Lung microvascular endothelial cell (primary cell): ENCODE measurements at places on chromosomes 7 and 10.
A peak's percentile ranks its signal among the peaks of the same experiment; 100 is the strongest.

- DNase-seq = peak; percentile 56
Observed at GRCh38 chr7:30142710-30143109, 7.9 kb downstream of the MTURN start.

DNA sequence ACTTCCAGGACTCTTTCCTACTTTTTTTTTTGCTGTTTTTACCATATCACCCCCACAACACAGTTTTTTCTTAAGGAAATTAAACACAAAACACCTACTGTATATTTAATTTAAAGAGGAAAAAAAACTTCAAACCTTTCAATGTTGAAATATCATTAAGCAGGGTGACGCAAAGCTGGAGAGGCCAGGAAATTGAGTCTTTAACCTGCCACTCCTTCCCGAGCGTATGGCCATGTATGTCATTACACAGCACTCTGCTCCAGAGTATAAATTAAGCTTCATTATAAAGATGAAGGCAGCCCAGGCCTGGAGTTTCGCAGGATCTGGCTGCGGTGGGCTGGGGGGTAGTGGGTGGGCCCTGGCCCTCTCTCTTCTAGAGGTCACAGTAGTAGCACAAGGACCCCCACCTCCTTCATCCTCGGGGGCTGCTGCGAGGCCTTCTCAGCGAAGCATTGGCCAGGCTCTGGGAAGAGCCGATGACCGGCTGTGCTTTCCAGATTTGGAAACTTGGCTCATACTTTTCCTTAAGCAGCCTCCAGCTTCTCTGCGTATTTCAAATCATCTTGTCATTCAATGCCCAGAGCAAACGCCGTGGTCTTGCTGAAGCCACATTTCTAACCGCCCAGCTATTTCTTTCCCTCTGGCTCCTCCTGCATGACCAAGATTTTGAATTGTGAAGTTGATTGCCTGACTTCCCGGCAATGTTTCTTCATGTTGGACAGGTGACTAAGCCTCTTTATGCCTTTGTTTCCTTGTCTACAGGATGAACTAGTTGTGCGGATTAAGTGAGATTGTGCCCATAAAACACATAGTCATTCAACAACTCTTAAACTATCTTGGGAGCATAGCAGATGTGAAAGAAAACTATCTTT is 765.1 kb downstream of the SUGCT start:
- DNase-seq = no peak

DNA sequence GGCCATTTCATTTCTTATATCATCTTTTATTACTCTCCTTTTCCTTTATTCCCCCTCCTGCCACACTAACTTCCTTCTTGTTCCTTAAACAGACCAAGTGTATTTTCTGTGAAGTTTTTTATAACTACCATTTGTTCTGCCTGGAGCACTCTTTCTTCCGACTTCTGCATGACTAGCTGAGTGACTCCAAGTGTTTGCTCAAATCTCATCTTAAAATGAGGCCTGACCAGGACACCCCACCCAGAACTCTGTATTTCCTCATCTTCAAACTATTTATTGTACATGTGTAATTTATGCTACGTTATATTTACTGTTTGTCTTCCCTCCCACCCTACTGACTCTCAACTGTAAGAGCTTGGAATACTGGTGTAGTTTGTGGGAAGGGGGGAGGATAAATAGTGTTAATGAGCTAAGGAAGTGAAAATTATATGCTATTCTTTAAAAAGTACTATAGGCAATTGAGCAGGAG is 3.2 kb downstream of the MINDY3 start:
- no peak for DNase-seq

DNA sequence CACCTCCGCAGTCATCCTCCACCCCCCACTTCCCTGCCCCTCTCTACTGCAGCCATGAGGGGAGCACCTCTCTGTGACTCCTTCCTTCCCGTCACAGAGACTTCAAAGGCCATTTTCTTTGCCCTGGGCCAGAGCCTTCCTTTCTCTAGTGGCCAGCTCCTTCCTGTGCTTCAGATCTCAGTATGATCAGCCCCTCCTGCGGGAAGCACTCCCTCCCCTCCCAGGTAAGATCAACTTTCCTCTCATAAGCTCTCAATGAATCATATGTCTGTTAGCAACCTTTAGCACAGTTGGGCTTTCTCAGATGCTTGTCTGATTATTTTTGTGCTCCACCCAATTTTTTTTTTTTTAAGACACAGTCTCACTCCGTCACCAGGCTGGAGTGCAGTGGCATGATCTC is 241.0 kb upstream of the PRSS1 start:
- no peak for DNase-seq

GRCh38 chr7:80934321-80934720 is 15.5 kb upstream of the SEMA3C start:
- no peak for DNase-seq

DNA sequence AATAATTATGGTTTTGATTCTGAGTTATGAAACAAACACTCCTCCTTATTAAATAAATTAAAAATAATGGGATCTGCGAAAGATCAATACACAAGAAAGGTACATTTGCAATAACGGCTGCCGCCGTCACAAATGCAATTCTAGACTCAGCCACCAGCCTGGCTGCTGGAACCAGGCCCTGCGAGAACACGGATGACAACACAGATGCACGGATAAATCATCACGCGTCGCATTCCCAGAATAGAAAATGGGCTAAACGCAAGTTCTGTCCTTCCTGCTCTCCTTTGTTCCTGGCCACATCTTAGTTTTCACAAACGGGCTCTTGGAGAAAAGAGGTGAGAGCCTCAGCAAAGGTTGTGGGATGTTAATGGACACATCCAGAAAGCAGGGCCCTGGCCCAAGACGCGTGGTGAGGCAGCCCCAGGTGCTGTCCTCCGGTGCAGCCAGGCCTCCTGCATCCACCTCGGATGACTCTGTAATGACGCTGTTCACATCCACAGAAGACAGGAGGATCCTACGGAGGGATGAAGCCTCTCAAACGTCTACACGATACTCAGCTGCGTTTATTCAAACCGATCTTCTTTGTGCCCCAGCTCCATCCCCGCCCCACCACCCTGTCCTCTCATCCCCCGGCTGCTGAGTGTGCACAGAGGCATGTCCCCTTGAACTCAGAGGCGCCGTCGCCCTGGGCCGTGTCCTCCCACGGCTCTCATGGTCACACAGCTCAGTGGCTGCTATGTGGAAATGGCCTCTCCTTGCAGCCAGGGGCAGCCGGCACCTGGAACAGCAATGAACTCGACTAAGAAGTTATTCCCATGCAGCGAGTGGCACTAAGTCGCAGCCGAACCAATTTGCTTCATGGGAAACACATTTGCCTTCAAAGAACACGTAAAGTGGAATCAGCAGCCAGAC is 197.9 kb downstream of the PTPRN2 start:
- DNase-seq = no peak

DNA sequence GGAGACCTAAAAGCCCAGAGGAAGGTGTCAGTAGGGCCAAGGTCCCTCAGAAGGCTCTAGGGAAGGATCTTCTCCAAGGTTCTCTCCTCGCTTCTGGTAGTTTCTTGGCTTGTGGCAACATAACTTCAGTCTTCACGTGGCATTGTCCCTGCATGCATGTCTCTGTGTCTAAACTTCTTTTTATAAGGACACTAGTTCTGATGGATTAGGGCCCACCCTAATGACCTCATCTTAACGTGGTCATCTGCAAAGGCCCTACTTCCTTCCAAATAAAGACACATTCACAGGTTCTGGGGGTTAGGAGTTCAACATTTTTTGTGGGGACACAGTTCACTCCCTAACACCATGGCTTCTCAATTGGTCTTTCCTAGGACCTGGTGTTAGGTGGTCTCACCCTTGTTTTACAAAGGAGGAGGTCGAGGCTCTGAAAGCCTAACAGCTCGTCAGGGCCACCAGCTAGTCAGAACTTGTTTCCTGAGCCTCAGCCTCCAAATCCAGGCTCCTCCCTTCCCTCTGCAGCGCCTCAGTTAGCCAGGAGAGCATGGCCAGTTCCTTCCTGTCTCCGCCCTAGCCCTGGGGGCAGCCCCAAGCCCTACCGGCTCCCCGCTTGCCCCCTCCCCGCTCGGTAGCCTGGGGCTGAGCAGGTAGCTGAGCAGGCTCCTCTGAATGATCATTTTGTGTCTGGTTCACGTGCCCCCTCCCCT is 109.7 kb upstream of the PPIF start:
- DNase-seq = no peak

- DNase-seq = no peak
Observed at GRCh38 chr10:91550021-91550420, 82.8 kb downstream of the PPP1R3C start.

- DNase-seq = no peak
Observed at GRCh38 chr7:13189668-13190067, 502.2 kb downstream of the ARL4A start.

- DNase-seq = no peak
Observed at GRCh38 chr7:45597286-45597984, 23.3 kb downstream of the ADCY1 start.

DNA sequence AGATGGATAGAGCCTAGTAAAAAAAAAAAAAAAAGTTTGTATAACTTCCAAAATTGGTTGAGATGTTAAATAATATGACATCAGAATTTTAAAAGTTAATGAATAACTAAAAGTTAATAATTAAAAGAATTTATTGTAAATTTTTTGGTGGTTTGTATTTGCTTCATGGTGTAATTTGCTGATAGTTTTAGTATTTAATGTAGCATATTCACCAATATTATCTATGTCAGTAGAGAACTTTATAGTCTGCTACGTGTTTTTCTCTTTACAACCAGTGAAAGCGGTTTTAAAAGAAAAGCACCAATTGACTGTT is 51.8 kb upstream of the STEAP4 start:
- DNase-seq = no peak

- DNase-seq = peak; percentile 44
Observed at GRCh38 chr10:17431871-17432311, 22.5 kb downstream of the ST8SIA6 start.

- DNase-seq = no peak
Observed at GRCh38 chr7:157738066-157738460, 401.3 kb downstream of the DNAJB6 start.
